NCI-H1417 treated with DMSO at 0.1 percent for 48 hours (cell line): ENCODE measurements at places on chromosomes 6 and 20.

- DNase-seq, result no peak
Measured at GRCh38 chr6:105746130-105746505, 340.0 kb upstream of the PRDM1 start.

DNA sequence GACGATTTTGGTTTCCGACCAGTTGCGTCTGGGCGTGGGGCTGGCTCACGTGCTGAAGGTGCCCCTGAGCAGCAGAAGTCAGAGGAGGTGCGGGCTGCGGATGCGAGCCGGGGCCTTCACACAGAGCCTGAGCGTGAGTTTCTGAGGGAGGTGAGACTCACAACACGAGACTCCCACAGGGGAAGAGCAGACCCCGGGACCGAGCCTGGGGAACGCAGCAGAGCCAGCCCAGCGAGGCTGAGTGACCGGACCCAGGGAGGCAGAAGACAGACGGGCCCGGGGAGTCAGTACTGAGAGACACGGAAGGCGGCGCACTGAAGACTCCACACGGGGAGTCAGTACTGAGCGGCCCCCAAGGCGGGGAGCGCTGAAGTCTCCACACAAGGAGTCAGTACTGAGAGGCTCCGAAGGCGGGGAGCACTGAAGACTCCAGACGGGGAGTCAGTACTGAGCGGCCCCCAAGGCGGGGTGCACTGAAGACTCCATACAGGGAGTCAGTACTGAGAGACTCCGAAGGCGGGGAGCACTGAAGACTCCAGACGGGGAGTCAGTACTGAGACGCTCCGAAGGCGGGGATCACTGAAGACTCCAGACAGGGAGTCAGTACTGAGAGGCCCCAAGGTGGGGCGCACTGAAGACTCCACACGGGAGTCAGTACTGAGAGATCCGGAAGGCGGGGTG lies 77.8 kb downstream of the DLL1 start:
- DNase-seq, result no peak

GRCh38 chr20:34791289-34792020 lies 34.0 kb downstream of the NCOA6 start:
- DNase-seq, result no peak

DNA sequence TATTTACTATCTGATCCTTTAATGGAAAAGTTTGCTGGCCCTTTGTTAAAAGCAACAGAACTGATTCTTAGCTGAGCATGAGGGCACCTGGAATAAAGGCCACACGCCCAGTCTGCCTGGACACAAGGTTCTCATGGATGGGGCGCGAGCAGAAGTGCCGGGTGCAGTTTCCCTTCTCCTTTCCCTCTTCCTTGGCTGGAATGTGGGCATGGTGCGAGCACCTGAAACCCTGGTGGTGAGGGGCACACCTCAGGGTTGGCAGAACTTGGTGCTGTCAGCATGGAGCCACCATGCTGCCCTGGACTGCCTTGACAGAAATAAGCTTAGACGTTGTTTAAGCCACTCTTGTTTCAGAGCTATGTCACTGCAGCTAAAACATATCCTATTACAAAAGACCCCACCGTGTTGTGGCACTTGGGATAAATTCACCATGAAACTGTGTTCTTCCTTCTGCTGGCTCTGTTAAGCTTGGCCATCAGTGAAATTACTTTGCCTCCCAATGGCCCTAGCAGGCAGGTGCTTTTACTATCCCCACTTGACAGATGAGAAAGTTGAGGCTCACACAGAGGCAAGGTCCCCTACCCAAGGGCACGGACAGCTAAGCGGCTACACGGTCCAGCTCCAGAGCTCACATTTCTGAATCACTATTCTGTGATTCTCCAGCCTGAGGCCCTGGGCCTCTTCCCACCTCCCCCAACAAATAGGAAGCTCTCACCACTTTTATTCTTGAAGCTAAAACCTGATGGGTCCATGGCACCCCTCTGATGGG lies 115.9 kb downstream of the PREX1 start:
- DNase-seq, result no peak
